ENCODE measurements at places on chromosomes 6 and 20.

- H3K36me3 ChIP-seq: peaks cover 9% of the 10 kb centered on the region
- no peaks in the 10 kb centered on the region for H3K27me3 ChIP-seq
- H3K4me1 ChIP-seq: no peaks in the 10 kb centered on the region
- DNase-seq: no peak
- no peak overlapping the region for H3K4me3 ChIP-seq
Observed at GRCh38 chr6:140872885-140873284, 1259.8 kb upstream of the GJE1 start.

DNA sequence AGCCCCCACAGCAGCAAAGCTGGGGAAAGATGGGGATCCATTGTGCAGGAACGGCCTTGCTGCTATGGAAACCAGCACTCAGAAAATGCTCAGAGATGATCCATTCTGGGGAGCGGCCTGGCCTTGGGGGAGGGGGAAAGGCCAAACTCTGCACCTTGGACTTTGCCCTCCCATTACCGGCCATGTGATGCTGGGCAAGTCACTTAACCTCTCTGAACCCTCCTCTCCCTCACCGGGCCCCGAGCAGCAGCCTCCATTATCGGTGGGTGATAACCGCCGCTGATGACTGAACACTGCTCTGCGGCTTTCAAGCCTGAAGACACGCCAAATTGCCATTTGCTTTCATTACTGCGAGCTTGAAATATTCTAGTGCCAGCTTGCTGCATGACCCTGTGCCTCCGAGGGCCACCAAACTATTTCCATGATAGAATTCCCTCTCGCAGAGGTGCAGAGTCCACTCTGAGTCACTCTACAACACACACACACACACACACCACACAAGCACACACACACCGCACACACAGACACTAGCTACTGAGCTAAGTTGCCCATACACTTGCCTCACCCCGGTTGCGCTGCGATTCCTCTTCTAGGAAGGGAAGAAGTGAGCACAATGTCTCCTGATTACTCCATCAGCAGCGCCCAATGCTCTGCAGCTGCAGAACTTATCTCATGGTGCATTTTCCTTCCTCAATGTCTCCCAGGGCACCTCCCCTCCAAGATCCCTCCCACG lies 20.6 kb upstream of the SIRPA start:
- no peak overlapping the region for H3K4me3 ChIP-seq
- no peak overlapping the region for H3K27ac ChIP-seq
- no peaks in the 10 kb centered on the region for H3K4me1 ChIP-seq
- no peaks in the 10 kb centered on the region for H3K27me3 ChIP-seq

- no peaks in the 10 kb centered on the region for H3K4me1 ChIP-seq
- H3K27me3 ChIP-seq: no peaks in the 10 kb centered on the region
- no peak overlapping the region for H3K4me3 ChIP-seq
- no peak overlapping the region for H3K27ac ChIP-seq
- H3K36me3 ChIP-seq: peaks cover 30% of the 10 kb centered on the region
Observed at GRCh38 chr20:44931911-44932310, 22.1 kb downstream of the PABPC1L start.

GRCh38 chr20:54103067-54103761 lies 32.8 kb upstream of the BCAS1 start:
- no peaks in the 10 kb centered on the region for H3K27me3 ChIP-seq

DNA sequence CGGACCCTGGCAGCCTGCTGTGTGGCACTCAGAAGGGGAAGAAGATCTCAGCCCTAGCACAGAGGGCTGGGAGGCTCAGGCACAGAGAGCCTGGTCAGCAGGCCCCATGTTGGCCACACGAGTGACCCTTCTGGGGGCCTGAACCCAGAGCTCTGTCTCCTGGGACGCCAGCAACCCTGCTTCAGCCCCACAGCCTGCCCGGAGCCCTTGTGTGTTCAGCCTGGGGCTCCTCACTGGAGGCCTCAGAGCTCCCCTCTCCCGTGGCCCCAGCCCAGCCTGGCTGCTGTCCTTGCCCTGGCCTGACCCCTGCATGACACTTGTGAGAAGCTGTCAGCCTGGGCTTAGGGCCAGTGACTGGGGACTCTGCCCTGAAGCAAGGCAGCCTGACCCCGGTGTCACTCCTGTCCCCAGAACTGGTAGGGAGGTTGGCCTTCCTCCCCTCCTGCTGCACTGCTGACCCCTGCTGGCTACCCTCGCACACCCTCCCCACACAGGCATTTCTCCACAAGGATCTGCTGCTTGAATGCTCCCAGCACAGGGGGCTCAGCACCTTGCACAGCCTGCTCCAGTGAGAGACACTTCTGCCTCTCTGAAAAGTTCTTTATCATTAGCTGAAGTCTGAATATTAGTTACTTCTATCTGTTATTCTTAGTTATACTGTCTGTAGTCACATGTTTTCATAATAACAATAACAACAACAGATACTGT lies 15.4 kb upstream of the IP6K3 start:
- DNase-seq: no peak
- no peaks in the 10 kb centered on the region for H3K36me3 ChIP-seq
- no peak overlapping the region for H3K27ac ChIP-seq
- H3K4me3 ChIP-seq: no peak overlapping the region
- H3K27me3 ChIP-seq: no peaks in the 10 kb centered on the region
- H3K4me1 ChIP-seq: peaks cover 20% of the 10 kb centered on the region

- peak overlapping the region; percentile 89 for H3K27ac ChIP-seq
- H3K27me3 ChIP-seq: no peaks in the 10 kb centered on the region
- H3K4me1 ChIP-seq: peaks cover 37% of the 10 kb centered on the region
- DNase-seq: no peak
- H3K4me3 ChIP-seq: peak overlapping the region; percentile 75
- peaks cover 3% of the 10 kb centered on the region for H3K36me3 ChIP-seq
Observed at GRCh38 chr6:163414946-163415619, 565 bp downstream of the QKI start.

DNA sequence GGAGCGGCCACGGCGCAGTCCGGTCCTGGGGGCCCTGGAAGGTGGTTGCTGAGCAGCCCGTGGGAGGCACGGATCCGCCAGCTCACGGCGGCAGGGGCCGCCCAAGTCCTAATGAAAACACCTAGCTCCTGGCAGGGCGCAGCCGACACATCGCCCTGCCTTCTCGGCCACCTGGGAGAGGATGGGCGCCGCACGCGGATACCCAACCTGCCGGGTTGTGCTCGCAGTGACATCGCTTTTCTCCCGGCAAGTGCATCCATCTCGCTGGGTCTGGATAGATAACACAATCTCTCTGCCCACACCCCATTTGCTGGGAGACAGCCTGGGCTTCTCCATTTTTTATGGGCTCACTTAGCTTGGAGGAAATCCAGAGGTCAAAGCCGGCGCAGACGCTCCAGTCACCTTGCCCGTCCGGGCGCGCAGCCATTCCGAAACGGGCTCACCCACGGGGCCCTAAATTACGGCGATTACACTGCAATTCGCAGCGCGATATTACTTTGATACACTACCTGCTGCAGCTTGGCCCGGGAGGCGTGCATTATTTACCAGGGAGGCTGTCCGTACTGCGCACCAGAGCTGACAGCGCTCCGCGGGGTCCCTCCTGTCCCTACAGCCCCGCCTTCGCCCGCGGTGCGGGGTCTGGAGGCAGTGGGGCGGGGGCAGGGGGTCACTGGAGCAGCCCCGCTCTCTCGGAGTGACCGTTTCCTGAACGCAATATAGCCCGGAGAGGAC lies 36.2 kb upstream of the CCDC167 start:
- peaks cover 14% of the 10 kb centered on the region for H3K4me1 ChIP-seq
- H3K4me3 ChIP-seq: peak overlapping the region; percentile 58
- H3K27ac ChIP-seq: no peak overlapping the region
- DNase-seq: no peak
- H3K27me3 ChIP-seq: peaks cover 28% of the 10 kb centered on the region
- no peaks in the 10 kb centered on the region for H3K36me3 ChIP-seq

DNA sequence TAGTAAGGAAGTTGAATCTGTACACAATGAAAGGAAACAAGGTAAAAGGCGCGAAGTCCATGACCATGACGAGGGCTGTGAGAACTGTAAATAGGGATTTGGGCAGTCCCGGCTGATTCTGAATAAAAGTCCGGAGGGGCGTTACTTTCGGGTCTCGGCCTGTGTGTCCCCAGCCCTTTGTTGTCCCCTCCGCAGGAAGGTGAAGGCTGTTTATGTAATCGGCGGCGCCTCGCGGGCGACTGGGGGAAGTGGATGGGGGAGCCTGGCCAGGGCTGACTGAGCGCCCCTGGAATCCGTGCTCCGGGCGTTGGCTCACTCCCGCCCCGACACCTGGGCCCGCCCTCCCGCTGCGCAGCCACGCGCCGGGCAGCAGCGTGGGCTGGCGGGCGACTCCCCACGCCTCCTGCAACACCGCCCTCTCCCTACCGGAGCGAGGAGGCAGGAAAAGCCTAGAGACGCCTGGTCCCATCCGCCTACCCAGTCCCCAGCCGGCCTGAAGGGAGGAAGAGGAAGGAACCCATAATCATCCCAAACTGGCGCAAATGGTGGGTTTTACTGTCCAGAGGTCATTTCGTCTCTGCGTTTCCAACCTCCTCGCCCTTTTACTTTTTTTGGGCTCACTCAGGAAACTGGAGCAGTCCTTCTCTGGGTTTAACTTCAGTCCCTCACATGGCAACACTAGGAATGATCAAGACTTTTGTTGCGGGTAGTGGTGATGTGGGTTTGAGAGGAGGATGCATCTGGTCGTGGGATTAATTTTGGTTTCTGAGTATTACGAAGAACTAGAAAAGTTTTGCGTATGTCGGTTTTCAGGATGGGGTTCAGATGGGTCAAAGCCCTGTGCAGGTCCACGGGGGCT lies 12.1 kb downstream of the TRIM31 start:
- no peak for DNase-seq
- peaks cover 44% of the 10 kb centered on the region for H3K27me3 ChIP-seq
- peaks cover 2% of the 10 kb centered on the region for H3K36me3 ChIP-seq
- peaks cover 28% of the 10 kb centered on the region for H3K4me1 ChIP-seq
- H3K4me3 ChIP-seq: peak overlapping the region; percentile 74
- no peak overlapping the region for H3K27ac ChIP-seq

DNA sequence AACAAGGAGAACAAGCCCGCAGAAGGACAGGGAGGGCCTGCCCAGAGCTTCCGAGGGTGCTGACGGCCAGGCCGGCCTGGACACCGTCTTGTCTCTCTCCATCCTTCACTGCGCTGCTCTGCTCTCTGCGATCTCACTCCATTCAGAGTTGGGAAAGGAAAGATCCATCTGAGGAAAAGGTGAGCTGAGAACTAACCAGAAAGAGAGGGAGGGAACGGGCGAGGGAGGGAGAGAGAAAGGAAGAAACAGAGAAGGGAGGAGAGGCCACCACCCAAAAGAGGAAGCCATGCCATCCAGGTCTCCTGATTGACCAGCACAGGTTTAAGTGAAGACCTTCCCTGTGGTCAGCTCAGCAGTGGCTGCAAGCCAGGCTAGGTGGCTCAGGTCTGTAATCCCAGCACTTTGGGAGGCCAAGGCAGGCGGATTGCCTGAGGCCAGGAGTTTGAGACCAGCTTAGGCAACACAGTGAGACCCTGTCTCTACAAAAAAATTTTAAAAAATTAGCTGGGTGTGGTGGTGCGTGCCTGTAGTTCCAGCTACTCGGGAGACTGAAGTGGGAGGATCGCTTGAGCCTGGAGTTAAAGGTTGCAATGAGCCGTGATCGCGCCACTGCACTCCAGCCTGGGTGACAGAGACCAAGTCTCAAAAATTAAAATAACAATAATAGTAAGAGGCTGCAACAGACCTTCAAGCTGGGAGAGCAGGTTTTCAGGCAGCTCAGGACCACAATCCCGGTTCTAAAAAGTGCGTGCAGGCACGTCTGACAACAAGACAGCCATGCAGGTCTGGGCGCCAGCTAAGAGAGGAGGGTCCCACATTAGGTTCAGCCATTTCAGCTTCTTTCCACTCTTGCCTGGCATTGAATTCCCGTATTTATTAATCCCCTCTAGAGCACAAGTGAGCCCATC lies 34.2 kb upstream of the DLGAP4 start:
- DNase-seq: no peak
- H3K36me3 ChIP-seq: no peaks in the 10 kb centered on the region
- H3K27me3 ChIP-seq: peaks cover 7% of the 10 kb centered on the region
- H3K27ac ChIP-seq: no peak overlapping the region
- peaks cover 4% of the 10 kb centered on the region for H3K4me1 ChIP-seq
- H3K4me3 ChIP-seq: no peak overlapping the region

DNA sequence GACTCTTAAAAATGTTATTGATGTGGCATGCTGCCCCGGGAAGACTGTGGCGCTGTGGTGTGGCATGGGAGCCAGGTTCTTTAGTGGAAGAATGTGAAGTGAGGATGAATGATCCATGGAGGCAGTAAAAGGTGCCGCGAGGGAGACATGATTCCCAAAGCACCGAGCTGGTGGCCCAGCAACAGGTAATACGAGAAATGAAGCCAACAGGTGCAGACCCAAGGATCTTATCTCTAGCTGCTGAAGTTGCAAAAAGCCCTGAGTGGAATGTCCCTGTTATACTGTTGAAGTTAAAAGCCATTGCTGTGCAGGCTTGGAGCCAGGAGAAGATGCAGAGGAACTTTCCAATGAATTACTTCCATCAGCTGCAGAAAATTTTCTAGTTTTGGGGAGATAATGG lies 53.5 kb downstream of the OR2B6 start:
- no peak overlapping the region for H3K27ac ChIP-seq
- no peaks in the 10 kb centered on the region for H3K36me3 ChIP-seq
- peaks cover 14% of the 10 kb centered on the region for H3K27me3 ChIP-seq
- no peak overlapping the region for H3K4me3 ChIP-seq
- no peak for DNase-seq

- no peak overlapping the region for H3K4me3 ChIP-seq
- no peak overlapping the region for H3K27ac ChIP-seq
- no peaks in the 10 kb centered on the region for H3K36me3 ChIP-seq
- H3K4me1 ChIP-seq: no peaks in the 10 kb centered on the region
Observed at GRCh38 chr6:85372188-85372914, 77.5 kb upstream of the NT5E start.

DNA sequence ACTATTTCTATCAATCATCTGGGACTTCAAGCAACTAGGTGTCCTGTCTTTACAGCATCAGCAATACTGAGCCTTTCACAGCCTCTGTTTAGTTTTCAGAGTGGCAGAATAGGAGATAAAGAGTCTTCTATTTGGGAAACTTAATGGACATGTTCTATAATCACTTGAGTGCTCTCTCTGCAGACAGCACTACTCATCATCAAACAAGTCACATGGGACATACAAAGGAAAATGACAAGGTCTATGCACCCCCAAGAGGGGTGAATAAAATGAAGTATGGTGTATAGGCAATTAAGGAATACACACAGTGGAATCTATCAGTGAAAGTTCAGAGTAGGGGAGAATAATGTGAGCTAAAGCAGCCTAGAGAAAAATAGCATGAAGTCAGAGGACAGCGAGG lies 237.8 kb upstream of the THEMIS start:
- H3K36me3 ChIP-seq: peaks cover 1% of the 10 kb centered on the region
- H3K4me1 ChIP-seq: peaks cover 12% of the 10 kb centered on the region
- no peak for DNase-seq
- no peaks in the 10 kb centered on the region for H3K27me3 ChIP-seq

- H3K27me3 ChIP-seq: no peaks in the 10 kb centered on the region
- H3K36me3 ChIP-seq: peaks cover 2% of the 10 kb centered on the region
- no peak for DNase-seq
- no peaks in the 10 kb centered on the region for H3K4me1 ChIP-seq
- no peak overlapping the region for H3K27ac ChIP-seq
- H3K4me3 ChIP-seq: no peak overlapping the region
Observed at GRCh38 chr6:129565366-129565765, 144.6 kb downstream of the ARHGAP18 start.

Data from chondrocyte (in vitro differentiated cells).